ENCODE measurements at places on chromosomes 11 and 22.

DNA sequence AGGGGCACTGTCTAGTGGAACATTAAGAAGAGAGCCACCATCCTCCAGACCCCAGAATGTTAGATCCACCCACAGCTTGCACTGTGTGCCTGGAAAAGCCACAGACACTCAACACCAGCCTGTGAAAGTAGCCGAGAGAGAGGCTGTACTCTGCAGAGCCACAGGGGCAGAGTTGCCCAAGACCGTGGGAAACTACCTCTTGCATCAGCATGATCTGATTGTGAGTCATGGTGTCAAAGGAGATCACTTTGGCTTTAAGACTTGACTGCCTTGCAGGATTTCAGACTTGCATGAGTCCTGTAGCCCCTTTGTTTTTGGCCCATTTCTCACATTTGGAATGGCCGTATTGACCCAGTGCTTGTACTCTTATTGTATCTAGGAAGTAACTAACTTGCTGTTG is 115.9 kb upstream of the CCDC179 start:
- no peak for DNase-seq

- DNase-seq = no peak
Measured at GRCh38 chr11:14370496-14370895, 11.5 kb upstream of the RRAS2 start.

GRCh38 chr11:62858201-62858600 is 18.8 kb upstream of the WDR74 start:
- no peak for DNase-seq

GRCh38 chr11:78803995-78804394 is 229.3 kb upstream of the NARS2 start:
- no peak for DNase-seq

- DNase-seq = no peak
Measured at GRCh38 chr11:61049859-61050258, 52.4 kb upstream of the CD5 start.

DNA sequence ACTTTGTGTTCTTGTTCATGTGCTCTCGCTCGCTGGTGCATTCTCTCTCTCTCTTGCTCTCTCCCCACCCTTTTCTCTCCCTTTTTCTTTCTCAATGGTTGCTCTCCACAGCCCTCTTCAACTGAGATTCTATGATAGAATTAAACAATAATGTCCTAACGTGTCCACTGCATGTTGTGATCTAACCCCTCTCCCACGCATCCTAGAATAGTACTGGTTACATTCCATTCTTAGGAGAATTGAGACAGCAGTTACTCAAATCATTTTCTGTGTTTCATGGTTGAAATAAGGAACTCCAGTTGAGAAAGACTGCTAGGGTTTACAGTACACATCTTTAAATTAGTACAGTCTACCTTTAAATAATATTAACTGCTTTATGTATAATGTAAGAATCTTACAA is 318.1 kb upstream of the PITPNB start:
- no peak for DNase-seq

DNA sequence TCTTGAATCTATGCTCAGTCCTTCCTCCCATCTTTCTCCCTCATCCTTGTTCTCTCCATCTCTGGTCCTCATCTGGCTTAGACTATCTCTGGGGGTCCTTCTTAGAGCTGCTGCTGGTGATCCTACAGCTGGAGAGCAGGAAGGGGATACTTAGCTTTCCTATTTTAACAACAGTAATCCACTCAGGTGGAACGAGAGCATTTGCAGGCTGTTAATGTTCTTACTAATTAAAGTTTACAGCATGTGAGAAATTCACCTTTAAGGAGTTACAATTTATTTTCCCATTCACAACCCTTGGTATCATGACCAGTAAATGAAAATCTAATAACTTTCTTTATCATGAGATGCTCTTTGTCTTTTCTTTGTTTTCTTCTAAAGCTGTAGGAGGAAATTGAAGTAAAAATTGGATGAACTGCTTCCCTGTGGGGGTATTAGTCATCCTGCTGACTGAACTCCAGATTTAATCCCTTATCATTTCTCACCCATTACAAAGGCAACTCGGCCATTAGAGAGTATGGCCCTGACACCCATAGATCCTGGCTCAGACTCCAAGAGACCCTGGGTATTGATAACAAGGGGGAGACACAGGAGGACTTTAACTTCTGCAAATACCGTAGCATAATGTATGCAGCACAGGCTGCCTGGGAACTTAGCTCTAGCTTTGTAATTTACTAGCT is 37.6 kb upstream of the MTNR1B start:
- no peak for DNase-seq
